Stimulated activated CD8-positive, alpha-beta memory T cell treated with anti-CD3 and anti-CD28 coated beads, Interleukin-2, amount 100 ng/mL, for 48 hours (primary cell): ENCODE measurements at places on chromosomes 12 and 14.

- no peak for DNase-seq
These were observed 12.0 kb upstream of the PCNX4 start for GRCh38 chr14:60079723-60080122.

DNA sequence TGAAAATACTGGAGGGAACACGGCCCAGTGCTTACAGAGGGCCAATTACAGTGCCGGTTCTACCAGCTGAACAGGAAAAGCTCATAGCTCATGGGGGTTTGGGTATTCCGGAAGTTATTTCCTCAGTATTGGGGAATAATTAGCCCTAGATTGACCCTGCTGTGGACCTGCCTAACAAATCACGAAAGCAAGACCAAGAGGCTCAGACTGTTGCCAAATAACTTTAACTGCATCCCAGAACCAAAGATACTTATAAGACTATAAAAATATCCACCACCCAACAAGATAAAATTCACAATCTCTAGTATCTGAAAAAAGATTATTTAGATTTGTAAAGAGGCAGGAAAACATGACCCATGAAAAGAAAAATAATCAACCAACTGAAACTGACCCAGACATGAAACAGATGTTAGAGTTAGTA is 8.0 kb upstream of the OR5AU1 start:
- no peak for DNase-seq

GRCh38 chr14:67973436-67973835 is 153.9 kb downstream of the RAD51B start:
- no peak for DNase-seq

DNA sequence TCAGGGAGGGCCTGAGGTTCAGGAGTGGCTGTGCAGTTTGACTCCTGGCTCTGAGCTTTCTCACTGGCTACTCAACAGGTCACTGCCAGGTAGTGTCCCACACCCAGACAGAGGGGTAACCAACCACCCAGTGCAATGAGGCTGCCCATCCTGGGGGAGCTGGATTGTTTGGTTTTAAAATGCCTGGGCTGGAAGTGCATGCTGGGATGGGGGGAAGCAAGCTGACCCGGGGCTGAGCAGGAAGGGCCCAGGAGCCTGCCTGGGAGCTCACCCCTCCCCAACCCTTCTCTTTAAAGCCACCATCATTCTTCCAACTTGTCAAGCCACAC is 12.6 kb upstream of the ABHD12B start:
- no peak for DNase-seq

- DNase-seq: no peak
These were observed at the start of gene CACNA1C for GRCh38 chr12:2052826-2053678. Gene CACNA1C (plus strand): TSS chr12:2052987. CDS start chr12:2053563, 576 bp downstream.
